IMR-90 (cell line): ENCODE measurements at places on chromosomes 5 and 9. TPM values are rescaled to one million over a fixed set of nuclear protein-coding genes. Genes with fewer than 3 reads are reported as not detected.
A peak's percentile ranks its signal among the peaks of the same experiment; 100 is the strongest.

GRCh38 chr5:110561510-110561909 lies 165.0 kb downstream of the TMEM232 start:
- no peak for DNase-seq

DNA sequence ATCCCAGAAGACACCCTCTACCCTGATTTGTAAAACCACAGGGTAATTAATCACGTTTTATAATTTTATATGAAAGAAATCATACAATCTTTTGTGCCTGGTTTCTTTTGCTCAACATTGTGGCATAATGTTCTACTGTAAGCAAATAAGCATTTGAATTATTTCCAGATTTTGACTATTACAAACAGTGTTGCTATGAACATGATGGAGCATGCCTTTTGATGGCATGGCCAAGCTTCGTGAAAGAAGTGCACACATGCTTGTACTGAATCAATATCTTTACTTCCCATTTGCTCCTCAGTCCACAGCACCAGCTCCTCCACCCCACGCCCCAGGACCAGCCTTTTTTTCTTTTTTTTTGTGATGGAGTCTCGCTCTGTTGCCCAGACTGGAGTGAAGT lies 29.9 kb downstream of the ACSL6 start:
- no peak for DNase-seq

IL7R gene
- 56.9 and 71.7 TPM in 2 replicates for total RNA-seq

DNA sequence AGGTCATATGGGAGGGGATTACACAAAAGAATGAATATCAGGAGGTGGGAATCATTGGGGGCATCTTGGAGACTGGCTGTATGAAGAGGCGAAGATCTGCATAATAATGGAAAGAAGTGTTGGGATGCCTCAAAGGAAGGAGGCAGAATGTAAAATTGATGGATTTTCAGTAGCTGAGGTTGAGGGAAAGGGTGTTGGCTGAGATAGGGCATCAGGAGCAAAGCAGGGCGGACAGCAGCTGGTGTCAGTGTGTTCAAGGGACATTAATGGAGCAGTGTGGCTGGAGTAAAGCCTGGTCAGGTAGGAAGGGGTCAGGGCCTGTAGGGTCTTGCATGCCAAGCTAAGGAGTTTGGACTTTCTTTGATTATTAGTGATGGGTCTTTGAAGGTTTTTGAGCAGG lies 65.2 kb upstream of the TNFAIP8 start:
- no peak for DNase-seq

FAM153A gene
- not detected in 2 replicates for total RNA-seq

- no peak for DNase-seq
Observed at GRCh38 chr9:36922548-36922947, 111.5 kb downstream of the PAX5 start.

NR5A1 gene
- total RNA-seq = not detected in 2 replicates

GRCh38 chr5:133464013-133464412 lies 148.3 kb downstream of the FSTL4 start:
- DNase-seq = no peak

GABRA1 gene
- not detected in 2 replicates for total RNA-seq

GRCh38 chr5:83000428-83000827 lies 76.8 kb downstream of the TMEM167A start:
- DNase-seq = peak; percentile 2

MOB3B gene
- total RNA-seq = under 0.01 TPM in 2 replicates

DNA sequence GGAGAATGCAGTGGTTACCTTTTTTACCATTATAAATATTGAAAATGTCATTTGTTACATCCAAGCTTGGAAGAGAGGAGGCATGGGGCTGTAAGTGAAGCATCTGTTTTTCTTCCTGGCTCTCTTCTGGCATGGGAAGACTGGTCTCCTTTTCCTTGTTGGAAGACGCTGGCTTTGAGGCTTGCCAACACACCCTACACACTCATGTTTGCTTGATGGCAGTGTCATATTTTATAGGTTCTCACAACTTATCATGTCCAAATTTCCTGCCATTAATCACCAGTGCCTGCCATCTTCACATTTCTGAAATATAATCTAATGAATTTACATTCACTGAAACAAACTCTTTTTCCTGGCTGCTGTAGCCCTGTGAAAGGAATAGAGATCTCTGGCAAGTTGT lies 252.9 kb downstream of the MAN2A1 start:
- no peak for DNase-seq

DNA sequence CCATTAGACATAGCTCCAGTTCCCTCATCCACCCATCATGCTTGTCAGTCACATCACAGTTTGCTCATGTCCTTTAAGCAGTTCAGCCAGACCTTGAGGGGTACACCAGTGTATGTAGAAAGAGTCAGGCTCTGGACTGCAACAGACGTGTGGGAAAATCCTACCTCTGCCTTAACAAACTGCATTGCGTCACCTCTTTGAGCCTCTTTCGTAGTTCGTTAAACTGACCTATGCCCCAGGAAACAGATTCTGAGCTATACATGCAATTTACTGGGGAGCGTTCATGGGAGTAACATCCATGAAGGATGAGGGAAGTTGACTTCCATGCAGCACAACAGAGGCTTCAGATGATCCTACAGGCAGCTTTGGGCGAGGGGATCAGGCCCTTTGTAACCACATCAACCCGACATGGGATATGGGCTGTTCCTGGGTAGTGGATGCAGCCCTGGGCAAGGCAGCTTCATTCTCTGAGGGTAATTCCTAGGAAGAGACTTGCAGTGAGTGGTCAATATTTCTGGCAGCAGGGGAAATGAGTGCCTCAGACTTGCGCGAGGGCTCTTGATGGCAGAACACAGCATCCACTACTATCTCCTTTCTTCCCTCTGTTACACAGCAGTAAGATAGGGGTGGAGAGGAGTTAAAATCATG lies 4.3 kb downstream of the SPINK4 start:
- no peak for DNase-seq

DNA sequence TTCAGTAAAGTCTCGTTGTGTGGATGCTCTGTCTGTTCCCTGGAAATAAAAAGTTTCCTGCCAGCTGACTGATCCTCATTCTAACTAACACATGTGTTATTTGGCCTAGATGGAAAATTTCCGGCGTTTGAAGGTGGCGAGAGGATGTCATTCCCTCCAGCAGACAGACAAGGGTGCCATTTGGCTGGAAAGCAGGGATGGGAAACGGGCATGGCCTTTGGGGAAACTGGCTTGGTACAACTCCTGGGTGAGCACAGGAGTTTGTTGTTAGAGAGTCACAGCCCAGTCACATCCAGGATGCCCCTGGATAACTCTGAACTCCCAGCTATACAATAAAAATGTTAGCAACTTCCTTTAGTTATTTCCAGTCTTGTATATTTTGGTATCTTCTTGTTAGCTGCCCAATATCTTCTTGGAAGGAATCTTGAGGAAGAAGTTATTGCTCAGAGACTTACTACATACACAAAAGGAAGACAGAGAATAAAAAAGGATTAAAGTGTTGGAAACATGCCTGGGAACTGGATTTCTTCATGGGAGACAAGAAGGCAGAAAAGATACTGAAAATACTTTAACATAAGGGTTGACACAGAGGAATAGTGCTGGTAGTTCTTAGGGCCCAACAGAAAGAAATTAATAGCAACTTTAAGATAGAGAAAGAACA lies 41.9 kb downstream of the TEK start:
- peak; percentile 77 for DNase-seq

EPB41L4A gene
- under 0.01 TPM in 2 replicates for total RNA-seq

C1QTNF3 gene
- 0.28 and 1.4 TPM in 2 replicates for total RNA-seq

ROR2 gene
- total RNA-seq = 2.2 and 2.3 TPM in 2 replicates

DNA sequence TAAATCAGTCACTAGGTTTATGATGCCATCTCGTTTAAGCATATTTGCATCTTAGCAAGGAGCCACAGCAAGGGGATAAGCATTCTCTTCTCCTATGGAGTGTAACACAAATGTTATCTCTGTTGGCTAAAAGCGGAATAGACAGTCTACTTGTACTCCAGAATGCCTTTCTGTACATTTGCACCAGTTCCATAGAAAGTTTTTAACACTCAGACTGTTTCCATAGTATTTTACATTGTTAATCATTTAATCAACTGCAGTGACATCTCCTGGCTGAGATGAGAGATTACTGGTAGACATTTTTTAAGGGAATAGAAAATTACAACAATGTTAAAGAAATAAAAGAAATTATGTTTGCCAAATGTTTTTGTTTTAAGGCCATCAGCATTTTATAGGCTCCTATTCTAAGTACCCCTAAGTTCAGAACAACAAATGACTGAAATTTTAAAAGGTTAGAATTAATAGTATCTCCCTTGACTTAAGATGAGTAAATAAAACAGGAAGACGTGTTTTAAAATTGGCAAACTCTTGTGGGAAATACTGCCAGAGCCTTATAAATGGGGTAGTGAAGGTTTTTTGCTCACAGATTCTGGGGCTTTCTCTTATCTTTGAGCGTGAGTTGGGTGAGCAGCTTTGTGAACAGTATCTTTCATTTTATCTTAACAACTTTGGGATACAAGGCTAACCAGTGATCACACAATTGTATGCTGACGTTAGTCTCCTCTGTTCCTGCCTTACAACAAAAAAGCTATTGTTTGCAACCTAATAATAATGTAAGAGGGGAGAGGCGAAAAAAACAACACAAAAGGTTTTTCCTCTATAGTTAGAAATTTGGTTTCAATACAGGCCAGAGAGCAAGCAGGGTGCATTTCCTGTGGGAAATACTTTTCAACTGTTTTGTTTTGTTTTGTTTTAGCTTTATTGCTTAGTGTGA lies 294.3 kb downstream of the FBXL7 start:
- peak; percentile 24 for DNase-seq

DNA sequence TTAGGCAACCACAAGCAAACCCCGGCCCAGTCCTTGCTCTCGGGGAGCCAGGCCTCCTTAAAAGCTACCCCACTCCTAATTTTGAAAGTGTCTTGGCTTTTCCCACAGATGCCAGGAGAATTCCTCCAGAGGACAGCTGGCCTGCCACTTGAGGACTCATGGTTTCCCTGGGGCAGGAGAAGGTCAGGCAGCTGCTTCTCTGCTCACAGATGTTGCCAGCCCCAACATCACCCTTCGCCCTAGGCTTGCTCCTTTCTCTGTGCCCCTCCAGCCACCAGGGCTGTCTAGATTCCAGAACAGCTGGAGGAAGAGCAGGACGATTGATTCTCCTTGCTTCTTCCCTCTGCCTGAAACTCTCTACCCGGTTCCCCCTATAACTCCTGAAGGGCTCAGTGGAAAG lies 8.5 kb downstream of the GGTA1 start:
- DNase-seq = no peak

- DNase-seq = no peak
Observed at GRCh38 chr9:114263853-114264510, 58.9 kb upstream of the ORM1 start.

GRIA1 gene
- total RNA-seq = 1.3 and 1.4 TPM in 2 replicates

BSPRY gene
- total RNA-seq = not detected in 2 replicates

DNA sequence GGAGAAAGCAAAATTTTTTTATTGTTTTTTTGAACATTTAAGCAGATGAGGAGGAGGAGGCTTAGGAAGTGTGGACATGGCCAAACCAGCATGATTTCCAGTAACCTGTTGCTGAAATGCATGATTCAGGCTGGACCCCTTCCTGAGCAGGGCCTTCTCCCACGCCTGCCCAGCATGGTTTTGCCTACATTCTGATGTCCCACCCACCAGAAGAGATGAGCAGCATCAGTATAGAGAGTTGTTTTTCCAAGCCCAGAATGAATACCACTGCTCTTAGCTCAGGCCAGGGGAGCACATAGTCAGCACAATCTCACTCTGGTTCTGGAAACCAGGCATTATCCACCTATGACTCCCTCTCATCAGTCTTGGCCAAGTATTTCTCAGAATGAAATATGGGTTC lies 90.1 kb downstream of the PAPPA start:
- DNase-seq = no peak

GRCh38 chr5:154461531-154461930 lies 15.7 kb downstream of the SAP30L start:
- DNase-seq = peak; percentile 34

IFNA21 gene
- total RNA-seq = not detected in 2 replicates

GRCh38 chr5:32508806-32509805 lies 64.6 kb upstream of the ZFR start:
- DNase-seq = no peak

DNA sequence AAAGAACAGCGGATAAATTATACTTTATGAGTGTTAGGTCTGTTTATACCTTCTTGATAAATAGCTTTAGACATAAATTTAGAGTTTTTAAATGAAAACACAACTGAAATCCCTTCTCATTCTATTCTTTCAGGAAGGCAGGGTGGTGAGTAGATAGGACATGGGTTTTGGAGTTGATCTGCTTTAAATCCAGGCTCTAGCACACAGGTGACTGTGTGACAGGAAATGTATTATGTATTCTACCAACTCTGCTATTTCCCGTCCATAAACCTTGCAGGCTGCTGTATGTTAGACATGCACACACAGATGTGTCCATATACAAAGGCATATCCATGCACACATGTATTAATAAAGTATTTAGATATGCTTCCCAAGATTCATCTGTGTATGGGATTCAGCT lies 19.3 kb upstream of the CARTPT start:
- DNase-seq = no peak

FBP1 gene
- total RNA-seq = not detected in 2 replicates

PHF2 gene
- 5.9 and 6.9 TPM in 2 replicates for total RNA-seq

DBH gene
- total RNA-seq = not detected in 2 replicates

HNRNPA0 gene
- 5.2 and 8.9 TPM in 2 replicates for total RNA-seq

- no peak for DNase-seq
Observed at GRCh38 chr5:125149527-125149926, 403.1 kb upstream of the ZNF608 start.

DNA sequence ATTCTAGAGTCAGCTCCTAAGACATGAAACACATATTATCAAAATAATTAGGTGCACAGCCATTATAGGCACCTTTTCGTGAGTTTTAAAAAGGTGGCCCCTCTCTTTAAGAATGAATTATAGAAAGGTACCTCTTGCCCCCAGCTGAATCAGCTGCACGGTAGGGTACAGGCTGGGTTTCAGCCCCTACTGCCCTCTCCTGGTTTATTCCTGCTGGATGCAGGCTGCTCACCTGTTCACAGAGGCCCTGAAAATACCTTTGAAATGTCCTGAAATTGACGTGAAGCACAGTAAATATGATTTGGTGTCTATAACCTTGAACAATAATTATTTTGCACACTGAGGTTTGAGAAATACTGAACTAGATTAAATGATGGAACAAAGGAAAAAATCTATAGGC lies 504.8 kb upstream of the SGCD start:
- no peak for DNase-seq

- no peak for DNase-seq
Observed at GRCh38 chr5:103291606-103292005, 33.0 kb downstream of the MACIR start.
